Activated T-cell treated with anti-CD3 and anti-CD28 coated beads, Interleukin-2, amount 50 U/mL, for 1 hour (primary cell): ENCODE measurements at places on chromosomes 3 and 15.

DNA sequence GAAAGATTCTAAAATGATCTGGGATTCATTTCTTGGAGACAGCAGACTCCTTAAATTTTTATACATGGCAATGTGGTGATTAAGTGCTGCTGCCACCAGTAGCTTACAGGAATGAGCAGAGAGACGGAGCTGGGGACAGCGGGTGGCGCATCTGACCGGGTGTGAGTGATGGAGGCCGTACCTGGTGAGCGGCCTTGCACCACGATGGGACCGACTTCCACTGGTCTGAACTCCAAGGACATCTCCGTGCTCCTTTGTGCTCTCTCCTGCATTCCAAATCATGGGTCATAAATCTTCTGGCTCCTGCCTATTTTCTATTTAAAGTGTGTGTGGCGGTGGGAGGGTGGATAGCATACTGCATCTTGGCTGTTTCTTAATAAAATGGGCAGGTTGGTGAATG, 262.6 kb downstream of the ABHD5 start:
- DNase-seq, result no peak

DNA sequence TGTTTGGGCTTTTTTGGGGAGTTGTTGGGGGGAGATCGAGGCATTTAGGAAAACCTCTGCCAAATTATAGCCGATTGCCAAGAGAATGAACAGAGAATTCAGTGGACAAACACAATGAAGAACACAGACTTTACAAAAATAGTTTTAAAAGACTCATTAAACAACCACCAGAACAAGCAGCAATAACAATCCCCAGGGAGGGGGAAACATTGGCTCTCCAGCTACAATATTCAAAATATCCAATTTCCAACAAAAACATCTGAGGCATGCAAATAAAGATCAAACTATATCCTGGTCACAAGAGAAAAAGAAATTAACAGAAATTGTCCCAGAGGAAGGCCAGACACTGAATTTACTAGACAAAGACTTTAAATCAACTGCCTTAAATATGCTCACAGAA, 24.5 kb upstream of the ANKRD28 start:
- no peak for DNase-seq

DNA sequence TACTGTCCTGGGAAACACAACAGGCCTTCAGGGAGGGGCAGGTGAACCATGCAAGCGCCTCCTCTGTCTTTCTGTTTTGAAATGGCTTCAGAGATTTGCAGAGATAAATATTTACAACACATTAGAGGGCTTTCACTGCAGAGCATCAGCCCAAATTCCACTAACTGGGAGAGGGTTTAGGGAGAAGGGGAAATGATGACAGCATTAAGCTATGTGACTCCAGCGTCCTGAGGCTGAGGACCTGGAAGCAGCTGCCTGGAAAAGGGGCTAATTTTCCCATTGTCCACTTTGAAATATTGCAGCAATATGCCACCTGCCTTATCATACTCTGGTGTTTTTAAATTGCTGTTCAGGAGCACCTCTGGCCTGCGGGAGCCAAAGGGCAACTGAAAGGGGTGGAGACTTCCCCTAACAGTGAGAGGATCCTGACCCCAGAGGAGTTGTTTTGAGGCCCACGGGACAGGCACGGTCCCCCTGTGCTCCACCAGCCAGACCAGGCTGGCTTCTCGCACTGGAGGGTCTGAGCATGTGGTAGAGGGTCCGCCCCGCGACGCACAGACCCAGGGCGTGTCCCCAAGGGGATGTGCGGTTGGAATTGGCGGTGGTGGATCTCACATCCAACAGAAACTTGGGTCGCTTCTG, 110.6 kb downstream of the XXYLT1 start:
- DNase-seq, result no peak

DNA sequence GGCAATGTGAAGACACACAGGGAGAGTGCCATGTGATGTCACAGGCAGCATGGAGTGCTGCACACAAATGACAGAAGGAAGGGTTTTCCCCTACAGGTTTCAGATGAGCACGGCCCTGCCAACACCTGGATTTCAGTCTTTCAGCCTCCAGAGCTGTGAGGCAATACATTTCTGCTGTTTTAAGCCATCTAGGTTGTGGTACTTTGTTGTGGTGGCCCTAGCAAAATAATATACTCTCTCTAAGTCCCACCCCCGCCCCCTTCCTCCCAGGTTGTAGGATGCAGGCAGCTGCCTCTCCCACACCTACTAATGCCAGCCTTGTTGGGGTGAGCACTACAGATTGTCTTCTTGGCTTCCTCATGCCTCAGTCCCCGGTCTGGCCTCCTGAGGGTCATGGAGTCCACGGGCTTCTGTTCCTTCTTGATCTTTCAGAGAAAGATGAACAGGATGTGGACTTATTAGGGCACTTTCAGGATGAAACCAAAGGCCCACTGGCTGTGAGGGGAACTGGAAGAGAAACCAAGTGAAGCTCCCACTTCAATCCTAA, 180.0 kb downstream of the CD47 start:
- DNase-seq, result no peak

DNA sequence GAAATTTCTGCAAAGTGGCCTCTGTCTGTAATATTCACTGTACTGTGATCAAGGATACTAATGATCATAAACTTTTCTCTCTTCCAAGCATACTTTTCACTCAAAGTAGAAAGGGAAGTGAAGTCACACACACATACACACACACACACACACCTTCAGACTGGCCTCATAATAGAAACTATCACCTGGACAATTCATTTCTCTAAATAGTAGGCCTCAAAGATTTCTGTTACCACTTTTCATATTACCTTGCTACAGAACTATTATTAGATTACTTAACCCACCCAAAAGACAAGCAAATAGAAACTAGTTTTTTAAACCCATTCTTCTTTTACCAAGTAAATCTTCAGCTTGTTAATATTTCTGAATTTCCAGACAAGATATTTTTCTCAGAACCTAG, 12.2 kb downstream of the CPB1 start:
- DNase-seq, result no peak

- no peak for DNase-seq
Observed at GRCh38 chr3:68988740-68989139, 24.7 kb downstream of the EOGT start.

GRCh38 chr3:52845691-52846431, 11.0 kb upstream of the MUSTN1 start:
- DNase-seq, result peak; percentile 44

- DNase-seq, result peak; percentile 52
Observed at GRCh38 chr15:89090791-89091626, 2.8 kb downstream of the ABHD2 start.
